ENCODE measurements at places on chromosomes 1 and 21. TPM values are rescaled to one million over a fixed set of nuclear protein-coding genes. Genes with fewer than 3 reads are reported as not detected.

PRAMEF7 gene
- total RNA-seq = not detected

IGFN1 gene
- 3.6 TPM for total RNA-seq

TIMM17A gene
- total RNA-seq = 30.0 TPM

GBP1 gene
- total RNA-seq = 42.4 TPM

C1orf115 gene
- 12.7 TPM for total RNA-seq

DNA sequence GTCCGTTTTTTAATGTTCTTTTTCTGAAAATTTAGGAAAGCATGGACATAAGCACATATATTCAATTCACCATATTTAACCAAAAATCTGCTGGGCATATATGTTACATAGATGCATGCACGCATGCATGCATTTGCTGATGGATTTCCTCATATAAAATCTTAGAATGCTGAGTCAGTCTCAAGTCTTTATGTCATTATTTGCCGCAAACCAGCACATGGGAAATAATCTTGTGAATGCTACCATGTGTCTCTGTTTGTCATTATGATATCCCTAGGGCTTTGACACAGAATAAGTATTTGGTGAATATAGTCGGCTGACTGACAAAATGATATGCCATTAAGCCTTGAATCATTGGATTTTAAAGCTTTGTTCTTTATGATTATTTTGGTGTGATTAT is 776.5 kb downstream of the KCNT2 start:
- peak; percentile 3 for DNase-seq

DNA sequence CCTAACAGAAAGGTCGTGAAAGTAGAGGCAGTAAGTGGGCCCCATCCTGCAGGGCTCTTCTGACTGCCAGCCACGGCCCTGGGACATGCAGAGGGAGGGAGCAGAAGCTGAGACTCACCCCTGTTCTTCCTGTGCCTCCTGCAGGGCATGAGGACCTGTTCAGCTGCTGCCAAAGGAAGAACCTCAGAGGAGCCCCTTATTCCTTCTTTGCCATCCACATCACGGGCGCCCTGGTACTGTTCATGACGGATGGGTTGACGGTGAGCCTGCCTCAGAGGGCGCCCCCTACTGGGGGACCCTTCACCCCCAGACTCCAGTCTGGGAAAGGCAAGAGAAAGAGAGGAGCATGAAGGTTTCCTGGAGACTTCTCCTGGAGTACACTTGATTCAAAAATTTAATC is 47.1 kb downstream of the ELK4 start:
- no peak for DNase-seq

GRCh38 chr1:196685506-196685905 is 33.7 kb downstream of the CFH start:
- no peak for DNase-seq

GRCh38 chr1:107152395-107152794 is 11.6 kb downstream of the NTNG1 start:
- DNase-seq = no peak

DNA sequence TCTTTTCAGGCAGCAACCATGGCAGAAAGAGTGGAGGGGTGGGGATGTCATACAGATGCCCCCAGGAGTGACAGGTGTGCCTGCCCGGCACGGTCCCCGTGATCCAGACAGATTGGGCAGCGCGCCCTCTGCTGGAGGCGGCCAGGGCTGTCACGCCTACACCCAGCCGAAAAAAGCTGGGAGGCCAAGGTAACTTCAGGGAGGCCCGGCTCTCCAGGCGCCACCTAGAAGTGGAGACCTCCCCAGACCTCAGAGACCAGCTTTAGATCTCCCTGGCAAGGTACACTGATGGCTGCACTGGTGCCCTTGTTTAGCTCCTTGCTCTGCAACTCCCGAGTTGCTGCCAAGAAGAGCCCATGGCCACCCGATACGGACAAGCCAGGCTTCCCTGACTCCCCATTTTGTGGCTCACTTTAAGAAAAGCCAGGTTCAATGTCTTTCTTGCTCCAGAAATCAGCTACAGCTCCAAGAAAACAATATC is 6.6 kb downstream of the GOLT1A start:
- no peak for DNase-seq

DNA sequence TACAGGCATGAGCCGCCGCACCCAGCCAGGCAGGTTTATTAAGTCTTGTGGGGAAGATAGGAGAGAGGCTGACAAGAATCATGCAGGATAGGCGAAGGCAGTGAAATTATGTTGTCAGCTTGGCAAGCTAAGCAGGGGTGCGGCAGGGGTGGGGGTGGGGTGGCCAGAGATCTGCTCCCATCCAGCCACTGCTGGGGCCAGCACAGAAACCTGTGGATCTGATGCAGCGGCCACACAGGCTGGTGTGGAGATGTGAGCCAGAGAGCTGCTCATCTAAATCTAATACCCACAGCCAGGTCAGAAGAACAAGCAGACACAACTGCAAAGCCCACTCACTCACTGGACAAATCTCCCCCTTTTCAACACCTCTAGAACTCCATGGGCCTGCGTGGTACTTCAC is 68.7 kb downstream of the KCTD3 start:
- no peak for DNase-seq

DNA sequence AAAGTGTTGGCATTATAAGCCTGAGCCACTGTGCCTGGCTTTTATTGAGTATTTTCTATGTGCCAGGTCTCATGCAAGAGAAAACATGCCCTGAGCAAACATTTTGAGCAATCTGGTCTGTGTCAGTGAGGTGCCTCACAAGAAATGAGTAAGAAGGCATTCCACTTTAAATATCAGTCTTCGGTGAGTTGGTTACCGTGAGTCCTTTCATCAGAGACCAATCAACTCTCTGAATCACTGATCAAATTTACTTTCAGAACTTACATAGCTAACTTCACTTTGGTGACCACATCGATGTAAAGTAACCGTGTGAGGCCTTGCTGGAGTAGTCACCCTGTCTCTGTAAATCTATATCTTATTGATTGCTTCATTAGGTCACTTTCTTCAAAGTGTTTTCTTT is 14.3 kb upstream of the DDX59 start:
- DNase-seq = no peak

- no peak for DNase-seq
These were observed 9.2 kb upstream of the OR1C1 start for GRCh38 chr1:247769603-247770002.

DNA sequence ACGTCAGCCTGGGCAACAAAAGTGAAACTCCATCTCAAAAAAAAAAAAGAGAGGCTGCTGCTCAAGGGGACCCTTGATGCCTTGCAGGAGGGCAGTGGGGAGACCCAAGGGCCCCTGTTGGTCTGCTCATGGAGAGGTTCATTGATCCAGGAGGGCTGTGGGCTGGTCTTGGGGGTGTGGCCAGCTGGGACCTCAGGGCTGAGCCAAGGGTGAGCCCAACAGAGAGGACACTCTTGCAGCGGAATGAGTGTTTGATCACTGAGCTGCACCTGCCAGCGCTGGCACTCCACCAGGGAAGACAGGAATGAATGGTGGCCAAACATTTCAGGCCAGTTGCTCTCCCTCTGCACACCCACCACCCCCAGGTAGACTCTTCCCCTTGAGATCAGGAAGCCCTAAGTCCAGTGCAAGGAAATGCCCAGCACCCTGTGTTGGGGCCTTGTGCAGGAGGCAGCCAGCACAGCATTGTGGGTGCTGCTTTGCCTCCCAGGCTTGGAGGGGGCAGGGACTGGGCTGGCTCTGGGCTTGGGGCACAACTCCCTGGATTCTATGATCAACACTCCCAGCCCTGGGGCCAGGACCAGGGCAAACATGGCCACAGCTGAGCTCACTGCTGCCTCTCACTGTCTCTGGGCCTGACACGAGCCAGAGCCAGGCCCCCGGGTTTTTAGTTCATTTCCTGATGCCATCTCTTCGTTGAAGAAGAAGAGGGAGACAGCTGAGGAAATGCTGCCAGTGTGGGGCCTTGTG is 50.7 kb downstream of the IRF2BP2 start:
- no peak for DNase-seq

GRCh38 chr1:11279630-11280029 is 6.6 kb downstream of the UBIAD1 start:
- DNase-seq = no peak

DNA sequence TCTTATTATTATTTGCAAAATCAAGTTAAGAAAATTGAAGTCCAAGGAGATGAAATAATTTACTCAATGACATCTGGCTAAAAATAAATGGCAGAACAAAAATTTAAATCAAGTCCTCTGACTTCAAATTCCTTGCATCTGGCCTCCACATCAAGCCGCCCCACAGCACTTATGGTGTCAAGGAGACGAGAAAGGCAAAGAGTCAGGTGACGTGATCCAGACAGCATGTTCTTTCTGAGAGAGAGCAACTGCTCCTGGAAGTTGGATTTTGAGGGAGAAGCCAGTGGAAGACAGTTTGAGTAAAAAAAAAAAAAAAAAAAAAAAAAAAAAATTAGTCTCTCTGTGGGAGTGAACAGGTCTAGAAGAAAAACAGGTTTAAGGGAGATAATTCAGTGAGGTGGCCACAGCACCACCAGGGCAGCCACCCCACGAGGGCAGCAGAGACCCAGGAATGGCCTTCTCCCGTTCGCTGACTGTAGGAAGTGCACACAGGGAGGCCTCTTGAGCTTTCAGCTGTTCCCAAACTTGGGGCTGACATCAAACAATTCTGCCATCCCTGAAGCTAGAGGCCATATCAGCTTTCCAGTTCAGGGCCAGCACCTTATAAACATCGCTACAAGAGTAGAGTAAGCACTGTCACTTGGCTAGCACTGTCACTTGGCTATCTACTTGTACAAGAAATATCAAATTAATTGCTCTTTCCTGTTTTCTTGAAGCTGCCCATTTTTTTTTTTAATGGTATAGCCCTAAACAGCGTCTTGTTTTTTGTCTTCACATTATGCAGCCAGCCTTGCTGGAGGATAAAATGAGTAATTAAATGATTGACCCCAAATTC is 7.8 kb downstream of the C1orf162 start:
- DNase-seq = peak; percentile 11
